NAMALWA (cell line): ENCODE measurements at places on chromosomes 7 and 10.

DNA sequence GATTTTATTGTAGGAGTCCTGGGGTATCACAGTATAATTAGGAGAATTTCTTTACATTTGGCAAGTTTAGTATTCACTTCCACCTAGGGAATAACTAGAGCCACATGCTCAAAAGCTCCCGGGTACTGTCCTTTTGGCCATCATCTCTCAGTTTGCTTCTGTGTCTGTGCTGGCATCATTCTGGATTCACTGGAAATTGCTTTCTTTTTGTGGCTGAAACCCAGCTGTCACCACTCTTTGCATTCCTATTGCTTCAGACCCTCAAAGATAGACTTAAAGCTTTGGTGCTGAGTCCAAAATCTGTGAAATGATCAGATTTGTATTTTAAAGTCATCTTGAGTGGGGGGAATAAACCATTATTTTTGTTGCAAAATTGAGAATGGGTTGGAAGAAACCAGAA lies 8.9 kb downstream of the SDK1 start:
- no peak for DNase-seq

GRCh38 chr7:115368998-115369397 lies 447.1 kb downstream of the MDFIC start:
- no peak for DNase-seq

DNA sequence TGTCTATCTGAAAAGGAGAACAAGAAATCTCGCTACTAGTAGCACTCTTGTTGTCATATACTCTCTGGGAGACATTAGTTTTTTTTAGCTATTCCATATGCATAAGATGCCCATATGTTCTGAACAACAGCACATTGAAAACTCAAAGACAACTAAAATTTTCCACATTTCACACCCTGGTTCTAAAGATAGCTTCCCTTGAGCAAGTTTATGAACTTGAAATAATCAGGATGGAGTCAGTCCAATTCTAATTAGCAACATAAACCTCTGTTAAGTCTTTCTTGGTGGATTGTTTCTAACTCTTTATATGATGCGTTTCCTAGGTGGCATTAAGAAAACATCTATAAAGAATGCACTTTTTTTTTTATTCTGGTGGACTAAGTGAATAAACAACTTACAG lies 1095.3 kb downstream of the GRM8 start:
- DNase-seq, result no peak

GRCh38 chr7:130940326-130940725 lies 206.3 kb upstream of the KLF14 start:
- DNase-seq, result no peak

GRCh38 chr10:71015674-71016073 lies 127.3 kb upstream of the PCBD1 start:
- DNase-seq, result no peak

GRCh38 chr7:45028138-45028919 lies 28.3 kb downstream of the CCM2 start:
- DNase-seq, result no peak

DNA sequence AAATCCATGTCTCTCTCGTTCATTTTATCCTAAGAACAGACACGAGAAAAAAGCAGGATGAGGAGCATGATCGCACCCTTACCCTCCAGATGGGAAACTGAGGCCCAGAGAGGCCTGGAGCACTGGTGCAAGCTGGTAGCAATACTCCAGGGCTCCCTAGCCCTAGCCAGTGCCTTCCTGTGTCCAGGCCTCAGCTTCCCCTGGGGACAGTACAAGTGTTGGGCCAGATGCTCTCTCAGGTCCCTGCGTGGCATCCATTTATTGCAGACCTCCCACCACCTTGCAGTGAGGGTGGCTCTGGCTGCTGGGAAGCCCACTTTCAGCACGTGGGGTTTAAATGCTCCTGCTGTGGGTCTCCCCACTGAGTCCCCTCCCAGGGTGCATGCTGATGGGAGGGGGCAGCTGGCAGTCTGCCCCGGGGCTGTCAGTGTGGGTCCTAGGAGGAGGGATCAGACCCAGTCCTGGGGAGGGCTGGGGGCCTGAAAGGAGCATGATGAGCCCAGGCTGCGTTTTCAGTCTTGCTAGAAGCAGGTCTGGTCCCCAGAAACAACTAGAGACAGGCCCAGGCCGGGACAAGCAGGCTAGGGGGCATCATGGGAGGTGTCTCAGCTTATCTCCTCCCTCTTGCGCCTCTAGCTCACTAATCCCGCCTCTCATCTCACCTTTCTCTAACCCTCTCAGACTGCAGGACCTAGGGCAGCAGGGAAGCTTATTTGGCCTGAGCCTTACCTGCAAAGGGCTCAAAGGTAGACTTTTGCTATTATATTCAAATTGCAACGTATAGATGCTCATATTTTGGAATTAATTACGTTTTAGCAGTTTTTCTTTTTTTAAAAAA lies 662 bp upstream of the PPIF start:
- DNase-seq, result no peak

GRCh38 chr10:35056686-35057085 lies 33.5 kb downstream of the CUL2 start:
- DNase-seq, result no peak

DNA sequence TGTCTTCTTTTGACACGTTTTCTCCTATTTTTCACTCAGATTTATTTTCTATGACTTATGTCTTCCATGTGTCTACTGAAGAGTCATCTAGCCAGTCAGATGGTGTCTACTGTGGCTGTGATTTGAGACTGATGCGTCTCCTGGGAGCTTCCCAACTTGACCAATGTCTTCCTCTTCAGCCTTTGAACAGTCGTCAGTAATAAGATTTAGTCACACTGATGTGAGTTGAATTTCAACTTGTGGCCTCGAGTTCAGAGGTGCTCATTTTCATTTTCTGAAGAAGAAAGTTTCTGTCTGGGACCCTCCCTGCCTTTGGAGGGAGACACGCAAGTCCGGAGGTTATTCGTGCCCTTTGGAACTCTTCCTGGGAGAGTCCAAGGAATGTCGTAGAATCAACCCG lies 221.9 kb upstream of the INHBA start:
- no peak for DNase-seq

DNA sequence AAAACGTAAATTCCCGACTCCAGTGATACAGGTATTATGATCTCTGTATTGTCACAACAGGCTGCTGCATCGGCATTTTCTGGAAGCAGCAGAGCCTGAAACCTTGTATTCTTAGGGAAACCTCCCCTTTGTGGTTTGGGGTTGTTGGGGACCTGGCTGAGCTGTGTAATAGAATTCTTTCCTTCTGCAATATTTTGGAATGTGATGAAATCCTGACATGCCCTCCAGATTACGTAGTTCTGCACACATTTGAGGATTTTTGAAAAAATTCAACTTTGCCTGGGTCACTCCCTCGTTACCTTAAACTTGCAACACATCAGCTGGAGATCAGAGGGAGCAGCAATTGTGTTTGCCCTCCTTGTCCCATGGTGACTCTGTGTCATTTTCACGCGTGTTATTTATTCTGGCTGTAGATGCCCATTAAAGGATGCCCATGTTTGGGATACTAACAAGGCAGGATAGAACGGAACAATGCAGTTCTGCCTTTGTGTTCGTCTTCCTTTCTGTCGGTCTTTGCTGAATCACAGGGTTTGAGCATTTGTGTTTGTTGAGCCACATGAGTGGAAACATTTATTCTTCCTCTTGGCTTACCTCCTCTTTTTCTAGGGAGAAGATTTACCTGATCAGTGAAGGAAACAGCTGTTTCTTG lies 181.7 kb downstream of the TCF7L2 start:
- DNase-seq, result no peak

DNA sequence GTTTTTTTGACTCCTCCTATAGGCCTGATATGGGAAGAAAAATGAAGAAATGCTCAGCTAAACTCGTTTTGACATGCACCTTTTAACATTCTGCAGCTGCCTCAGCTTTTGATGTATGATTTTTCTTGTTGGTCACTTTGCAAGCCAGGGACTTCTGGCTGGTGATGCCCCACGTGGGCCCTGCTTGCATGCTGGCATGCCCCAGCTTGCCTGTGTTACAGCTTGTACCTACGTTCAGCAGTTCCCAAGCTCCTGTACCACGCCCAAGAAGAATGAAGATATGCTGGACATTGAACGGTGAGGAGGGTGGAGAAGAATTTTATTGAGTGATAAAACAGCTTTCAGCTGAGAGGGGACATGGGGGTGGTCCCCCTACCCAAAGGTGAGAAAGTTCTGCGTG lies 245.6 kb upstream of the FZD8 start:
- DNase-seq, result no peak
